ENCODE measurements at places on chromosomes 12 and 14.

- DNase-seq, result peak; percentile 42
Measured at GRCh38 chr12:92442782-92443181, 260.0 kb upstream of the PLEKHG7 start.

DNA sequence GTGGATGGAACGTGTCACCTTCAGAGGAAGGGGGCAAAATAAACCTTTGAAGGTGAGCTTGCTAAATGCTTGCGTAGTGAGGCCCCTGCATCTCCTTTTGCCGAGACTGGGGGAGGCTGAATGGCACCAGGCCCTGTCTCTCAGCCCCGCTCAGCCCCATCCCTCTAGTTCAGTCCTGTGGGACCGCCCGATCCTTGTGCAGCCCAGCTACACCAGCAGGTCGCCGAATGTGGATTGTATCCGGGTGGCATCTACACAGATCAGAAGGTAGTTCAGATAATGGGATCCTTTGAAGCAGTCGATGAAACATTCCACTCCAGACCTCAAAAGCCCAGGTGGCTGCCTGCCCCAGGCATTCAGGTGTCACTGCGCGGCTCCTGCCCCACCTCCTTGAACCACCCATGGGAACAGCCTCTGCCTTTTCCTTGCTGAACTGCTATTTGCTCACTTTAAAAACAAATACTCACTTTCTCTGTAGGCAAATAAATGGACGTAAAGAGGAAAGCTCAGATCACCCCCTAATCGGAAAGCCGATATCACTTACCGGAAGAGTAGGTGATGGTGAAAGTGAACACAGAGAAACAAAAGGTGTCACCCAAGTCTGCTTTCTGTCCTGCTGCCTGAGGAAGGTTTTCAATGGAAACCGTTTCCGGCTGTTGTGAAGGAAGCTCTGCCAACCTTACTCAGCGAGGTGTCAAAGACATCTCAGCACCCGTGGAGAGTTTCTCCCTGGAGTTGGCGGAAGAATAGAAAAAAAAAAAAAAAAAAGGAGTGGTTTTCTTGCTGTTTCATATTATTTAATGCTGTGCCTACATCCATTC is 100.3 kb upstream of the NCOR2 start:
- DNase-seq, result no peak

GRCh38 chr14:30921305-30921704 is 46.9 kb downstream of the COCH start:
- peak; percentile 30 for DNase-seq

GRCh38 chr14:53151523-53152183 is 1.5 kb downstream of the DDHD1 start:
- DNase-seq, result peak; percentile 24

GRCh38 chr14:59308673-59309072 is 120.2 kb downstream of the DAAM1 start:
- no peak for DNase-seq

- DNase-seq, result no peak
Measured at GRCh38 chr14:99156090-99156425, 115.9 kb downstream of the BCL11B start.

DNA sequence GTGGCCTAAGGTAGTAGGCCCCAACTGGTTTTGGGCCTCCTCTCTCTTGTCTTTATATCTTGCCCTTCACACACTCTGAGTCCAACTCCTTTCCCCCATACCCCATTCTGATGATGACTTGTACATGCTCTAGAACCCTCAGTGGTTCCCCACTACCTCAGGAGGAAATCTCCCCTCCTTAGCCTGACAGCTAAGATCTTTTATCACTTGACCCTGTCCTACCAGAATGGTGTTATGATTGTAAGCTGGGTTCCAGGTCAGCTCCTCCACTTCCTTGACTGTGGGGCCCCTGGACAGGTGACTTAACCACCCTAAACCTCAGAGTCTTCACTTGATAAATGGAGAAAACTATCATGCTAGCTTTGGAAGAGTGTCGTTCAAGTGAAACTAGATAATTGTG is 9.4 kb upstream of the MYL2 start:
- no peak for DNase-seq

DNA sequence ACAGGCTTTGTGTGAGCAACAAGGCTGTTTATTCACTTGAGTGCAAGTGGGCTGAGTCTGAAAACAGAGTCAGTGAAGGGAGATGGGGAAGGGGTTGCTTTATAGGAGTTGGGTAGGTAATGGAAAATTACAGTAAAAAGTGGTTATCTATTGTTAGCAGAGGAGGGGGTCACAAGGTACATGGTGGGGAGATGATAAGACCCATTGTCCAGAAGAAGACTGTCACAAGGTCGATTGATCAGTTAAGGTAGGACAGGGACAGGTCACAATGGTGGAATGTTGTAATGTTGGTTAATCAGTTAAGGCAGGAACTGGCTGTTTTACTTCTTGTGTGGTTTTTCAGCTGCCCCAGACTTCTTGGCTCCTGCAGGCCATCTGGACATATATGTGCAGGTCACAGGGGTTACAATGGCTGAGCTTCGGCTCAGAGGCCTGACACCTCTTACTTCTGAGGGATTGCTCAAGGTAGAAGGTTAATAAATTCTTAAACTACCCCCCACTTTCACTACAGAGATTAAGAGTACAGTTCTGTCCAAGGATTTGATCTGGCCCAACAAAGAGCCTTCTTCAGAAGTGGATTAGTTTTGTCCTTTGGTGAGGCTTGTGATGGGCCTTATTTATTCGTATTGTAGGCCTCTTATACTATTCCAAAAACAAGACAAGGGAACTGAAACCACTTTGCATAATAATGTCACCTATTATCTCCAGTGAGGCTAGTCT is 13.8 kb upstream of the DHRS4 start:
- DNase-seq, result no peak

DNA sequence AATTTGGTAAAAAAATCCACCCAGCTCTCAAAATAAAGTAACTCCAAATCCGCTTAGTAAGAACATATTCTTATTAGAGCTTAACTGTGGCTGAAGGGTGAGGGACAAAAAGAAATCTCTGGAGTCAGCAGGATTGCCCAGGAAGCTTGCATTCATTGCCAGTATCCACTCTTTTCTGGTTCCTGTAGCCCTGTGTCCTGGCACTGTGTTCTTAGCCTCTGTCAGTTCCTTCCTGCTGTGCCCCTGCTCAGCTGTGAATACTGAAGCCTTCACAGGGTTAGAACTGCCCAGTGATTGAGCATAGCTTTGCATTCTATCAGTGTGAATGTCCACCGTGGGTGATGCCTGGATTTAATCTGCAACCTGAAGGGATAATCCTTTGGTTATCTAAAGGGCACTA is 266.9 kb upstream of the PELI2 start:
- no peak for DNase-seq

- DNase-seq, result no peak
Measured at GRCh38 chr14:34794941-34795340, 80.2 kb downstream of the BAZ1A start.

DNA sequence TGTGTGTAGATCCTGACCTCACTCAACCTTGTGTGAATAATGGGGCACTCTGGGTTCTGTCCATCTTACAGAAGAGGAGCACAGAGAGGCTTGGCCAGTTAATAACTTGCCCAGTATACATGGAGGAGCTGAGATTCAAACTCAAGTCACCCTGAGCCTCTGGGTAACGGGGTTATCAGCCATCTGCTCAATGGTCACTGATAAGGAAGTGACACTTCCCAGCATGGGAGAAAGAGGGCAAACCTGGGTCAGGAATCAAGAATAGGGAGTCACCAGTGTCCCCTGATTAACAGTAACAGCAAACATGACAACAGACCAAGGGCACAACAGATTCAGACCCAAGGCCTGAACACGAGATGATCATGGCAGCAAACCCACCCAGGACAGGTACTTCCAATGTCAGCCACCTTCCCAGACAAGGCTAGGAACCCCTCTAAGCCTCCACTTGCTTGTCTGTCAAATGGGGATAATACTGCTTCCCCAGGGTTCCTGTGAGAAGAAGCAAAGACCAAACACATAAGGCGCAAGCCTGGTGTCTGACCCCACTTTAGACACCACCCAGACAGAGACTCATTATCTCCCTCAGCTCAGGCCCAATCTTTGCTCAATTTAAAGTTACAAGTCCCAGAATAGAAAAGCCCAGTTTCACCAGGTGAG is 3.6 kb downstream of the CCDC85C start:
- DNase-seq, result no peak

DNA sequence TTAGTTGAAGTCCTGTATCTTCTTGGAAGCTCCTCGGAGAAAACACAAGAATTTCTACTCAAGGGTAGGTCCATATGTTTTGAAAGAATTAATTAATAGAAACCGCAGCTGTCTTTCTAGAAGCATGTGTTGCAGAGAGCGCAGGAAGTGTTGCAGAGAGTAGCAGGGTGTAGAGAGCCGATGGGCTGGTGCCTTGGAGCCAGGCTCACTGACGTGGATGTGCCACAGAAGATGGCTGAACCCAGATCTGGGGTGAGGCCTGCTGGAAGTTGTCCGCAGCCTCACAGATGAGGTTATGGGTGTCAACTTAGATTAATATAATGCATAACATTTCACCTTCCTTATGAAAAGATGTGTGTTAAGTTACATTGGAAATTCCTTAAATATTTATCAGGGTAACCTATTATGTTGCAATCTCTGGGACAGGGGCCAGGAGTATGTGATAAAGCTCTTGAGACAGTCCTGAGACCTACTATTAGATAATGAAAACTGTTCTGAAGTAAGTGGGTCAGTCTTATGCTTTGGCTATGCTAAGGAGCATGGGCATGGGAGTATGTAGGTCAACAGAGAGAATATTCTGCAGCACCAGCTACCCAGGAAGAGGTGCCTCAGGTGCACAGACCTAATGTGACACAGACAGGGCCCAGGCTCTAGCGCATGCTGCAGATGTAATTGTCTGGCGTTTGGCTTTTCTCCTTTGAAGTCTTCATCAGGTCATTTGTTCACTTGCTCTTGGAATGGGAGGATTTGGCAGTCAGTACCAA is 973.3 kb downstream of the BCL11B start:
- no peak for DNase-seq

DNA sequence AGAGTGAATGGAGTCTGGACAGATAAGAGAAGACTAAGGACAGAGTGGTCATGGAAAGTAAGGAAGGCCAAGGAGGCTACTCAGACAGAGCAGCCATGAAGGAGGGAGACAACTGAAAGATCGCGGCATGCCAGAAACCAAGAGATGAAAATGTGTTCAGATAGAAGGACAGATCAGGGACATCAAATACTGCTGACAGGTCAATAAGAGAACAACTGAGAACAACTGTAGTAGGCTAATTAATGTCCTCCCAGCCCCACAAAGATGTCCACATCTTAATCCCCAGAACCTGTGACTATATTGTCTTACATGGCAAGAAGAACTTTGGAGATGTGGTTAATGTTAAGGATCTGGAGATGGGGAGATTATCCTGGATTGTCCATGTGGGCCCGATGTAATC is 15.0 kb upstream of the HELB start:
- no peak for DNase-seq

DNA sequence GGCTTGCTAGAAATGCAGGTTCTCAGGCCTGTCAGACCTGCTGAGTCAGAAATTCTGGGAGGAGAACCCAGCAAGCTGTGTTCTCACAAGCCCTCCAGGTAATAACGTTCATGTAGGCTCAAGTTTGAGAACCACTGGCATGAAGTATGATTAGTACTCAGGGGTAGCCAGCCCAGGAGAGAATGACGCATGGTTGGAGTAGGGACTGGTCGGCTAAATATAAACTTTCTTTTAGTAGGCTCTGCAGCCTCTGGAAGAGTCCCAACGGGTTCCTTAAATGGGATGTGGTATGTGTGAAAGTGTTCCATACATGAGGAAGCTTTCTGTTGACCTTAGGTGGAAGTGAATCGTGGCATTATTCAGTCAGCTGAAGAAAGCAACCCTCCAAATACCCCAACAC is 209.3 kb downstream of the SLC41A2 start:
- no peak for DNase-seq

DNA sequence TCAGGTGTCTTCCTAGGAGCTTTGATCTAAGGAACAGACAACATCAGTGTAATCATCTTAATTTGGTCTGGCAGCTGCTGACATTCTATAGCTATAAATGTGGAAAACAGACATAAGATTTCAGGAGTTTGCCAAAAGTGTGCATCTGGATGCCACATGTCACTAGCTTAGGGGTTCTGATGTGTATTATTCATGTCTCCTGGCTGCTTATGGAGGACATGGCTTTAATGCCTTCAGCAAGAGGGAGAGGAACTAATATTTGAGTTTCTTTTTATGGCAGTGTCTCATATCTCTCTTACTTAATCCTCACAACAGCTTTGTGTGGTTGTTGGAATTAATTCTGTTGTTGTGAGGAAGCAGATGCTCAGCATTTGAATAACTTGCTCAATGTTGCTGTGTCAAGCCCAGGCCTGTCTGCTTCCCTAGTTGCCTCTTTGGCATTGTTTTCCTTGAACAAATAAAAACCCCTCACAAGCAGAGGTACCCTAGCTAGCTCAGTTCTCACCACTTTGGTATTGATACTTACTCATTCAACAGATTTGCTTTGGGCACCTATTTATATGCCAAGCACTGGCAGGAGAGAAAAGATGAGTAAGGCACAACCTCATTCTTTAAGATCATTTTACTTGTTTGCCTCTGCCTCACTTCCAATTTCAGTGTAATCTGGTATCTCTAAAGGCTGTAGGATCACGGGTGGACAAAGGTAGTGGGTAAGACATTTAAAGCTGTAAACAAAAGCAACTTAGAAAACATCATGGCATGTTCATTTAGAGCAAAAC is 39.8 kb upstream of the EID3 start:
- peak; percentile 75 for DNase-seq

GRCh38 chr12:57455374-57456144 is 452 bp downstream of the INHBE start:
- no peak for DNase-seq

DNA sequence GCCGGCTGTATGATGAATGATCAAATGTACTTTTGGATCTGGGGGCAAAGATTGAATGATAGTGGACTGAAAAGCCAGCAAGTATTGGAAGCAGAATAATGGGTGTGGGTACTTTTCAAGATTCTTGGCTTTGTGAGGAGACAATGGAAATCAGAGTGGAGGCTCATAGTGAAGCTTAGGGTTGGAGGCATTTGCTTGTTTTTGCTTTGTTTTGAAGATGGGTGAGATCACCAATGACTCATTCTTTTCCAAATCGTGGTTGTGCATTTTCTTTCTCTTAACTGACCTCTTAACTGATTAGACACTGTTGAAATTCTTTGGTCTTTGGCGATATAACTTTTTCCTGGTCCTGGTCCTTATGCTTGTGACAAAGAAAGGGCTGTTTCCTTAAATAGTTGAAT is 54.4 kb downstream of the PELI2 start:
- DNase-seq, result peak; percentile 40

GRCh38 chr14:25868521-25869314 is 729.1 kb downstream of the NOVA1 start:
- DNase-seq, result no peak

GRCh38 chr12:9943240-9943639 is 11.1 kb upstream of the CLEC2A start:
- DNase-seq, result no peak
